ENCODE measurements at places on chromosomes 5 and 9. TPM values are rescaled to one million over a fixed set of nuclear protein-coding genes. Genes with fewer than 3 reads are reported as not detected.
A peak's percentile ranks its signal among the peaks of the same experiment; 100 is the strongest.

COL27A1 gene
- 37.6 TPM for total RNA-seq

PRSS3 gene
- not detected for total RNA-seq

GRCh38 chr5:146889169-146889568 lies 10.6 kb upstream of the PPP2R2B start:
- no peak for DNase-seq

- DNase-seq, result peak; percentile 72
Observed at GRCh38 chr5:38922199-38922598, 76.4 kb downstream of the OSMR start.

DNA sequence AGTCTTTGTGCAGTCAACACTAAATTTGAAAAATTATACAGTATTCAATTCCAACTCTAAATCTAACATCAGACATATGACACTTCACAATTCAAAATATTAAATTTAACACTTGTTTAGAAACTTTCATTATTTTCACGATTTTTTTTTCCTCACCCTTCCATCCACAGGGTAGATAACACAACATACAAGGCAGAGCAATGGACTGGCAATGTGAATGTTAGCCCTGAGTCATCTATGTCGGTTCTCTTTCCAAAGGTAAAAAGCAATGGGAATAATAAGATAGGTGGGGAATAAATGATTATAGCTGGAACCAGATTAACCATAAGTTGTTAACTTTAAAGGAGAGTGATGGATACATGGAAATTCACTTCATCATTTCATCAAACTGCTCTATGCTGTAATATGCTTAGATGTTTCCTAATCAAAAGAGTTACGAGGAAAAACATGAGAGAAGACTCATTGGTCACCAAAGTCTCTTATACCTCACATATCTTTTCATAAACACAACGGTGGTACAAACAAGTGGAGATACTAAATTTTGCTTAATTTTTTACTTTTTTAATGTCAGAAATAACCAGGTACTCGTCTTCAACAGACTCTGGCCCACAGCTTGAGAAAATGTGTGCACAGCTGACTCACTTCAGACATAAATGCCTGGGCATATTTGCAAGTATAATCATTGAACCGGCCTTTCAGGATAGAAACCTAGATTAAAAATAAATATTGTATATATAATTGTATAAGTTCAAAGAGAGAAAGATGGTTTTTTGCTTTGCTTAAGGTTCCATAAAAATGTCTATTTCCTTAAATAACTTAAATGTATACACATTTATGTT lies 23.0 kb downstream of the RFX3 start:
- no peak for DNase-seq

GRCh38 chr9:96241391-96241809 lies 60.6 kb downstream of the HSD17B3 start:
- DNase-seq, result no peak

FSD1L gene
- 9.8 TPM for total RNA-seq

- DNase-seq, result peak; percentile 69
Observed at GRCh38 chr9:122036988-122037387, 56.1 kb downstream of the TTLL11 start.

DNA sequence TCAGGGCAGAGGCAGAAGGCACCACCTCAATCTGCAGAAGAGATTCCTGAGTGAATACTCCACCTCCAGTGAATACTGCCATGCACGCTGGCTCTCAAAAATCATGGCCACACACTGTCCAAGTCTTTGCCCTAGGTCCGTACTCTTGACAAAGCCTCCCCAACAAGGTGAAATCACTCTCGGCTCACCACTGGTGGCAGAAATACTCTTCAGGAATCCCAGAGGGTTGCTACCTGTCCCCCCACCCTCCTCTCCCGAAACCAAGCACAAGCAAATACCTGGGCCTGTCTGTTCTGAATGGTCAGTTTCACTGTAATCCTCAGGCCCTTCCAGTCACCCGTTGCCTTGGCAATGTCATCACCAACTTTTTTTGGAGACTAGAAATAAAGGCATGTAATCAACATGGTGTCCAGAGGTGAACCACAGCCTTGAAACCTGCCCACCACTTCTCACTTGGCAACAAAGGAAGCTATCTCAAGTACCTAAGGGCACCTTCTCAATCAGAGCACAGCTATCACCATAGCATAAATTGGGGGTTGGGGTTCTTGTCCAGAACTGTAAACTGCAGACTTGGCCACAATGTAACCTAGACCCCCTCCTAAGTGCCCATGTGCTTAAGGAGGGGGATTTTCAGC lies 1.8 kb downstream of the RPL12 start:
- DNase-seq, result no peak

- DNase-seq, result no peak
Observed at GRCh38 chr9:133056533-133056932, 5.2 kb upstream of the CEL start.

DNA sequence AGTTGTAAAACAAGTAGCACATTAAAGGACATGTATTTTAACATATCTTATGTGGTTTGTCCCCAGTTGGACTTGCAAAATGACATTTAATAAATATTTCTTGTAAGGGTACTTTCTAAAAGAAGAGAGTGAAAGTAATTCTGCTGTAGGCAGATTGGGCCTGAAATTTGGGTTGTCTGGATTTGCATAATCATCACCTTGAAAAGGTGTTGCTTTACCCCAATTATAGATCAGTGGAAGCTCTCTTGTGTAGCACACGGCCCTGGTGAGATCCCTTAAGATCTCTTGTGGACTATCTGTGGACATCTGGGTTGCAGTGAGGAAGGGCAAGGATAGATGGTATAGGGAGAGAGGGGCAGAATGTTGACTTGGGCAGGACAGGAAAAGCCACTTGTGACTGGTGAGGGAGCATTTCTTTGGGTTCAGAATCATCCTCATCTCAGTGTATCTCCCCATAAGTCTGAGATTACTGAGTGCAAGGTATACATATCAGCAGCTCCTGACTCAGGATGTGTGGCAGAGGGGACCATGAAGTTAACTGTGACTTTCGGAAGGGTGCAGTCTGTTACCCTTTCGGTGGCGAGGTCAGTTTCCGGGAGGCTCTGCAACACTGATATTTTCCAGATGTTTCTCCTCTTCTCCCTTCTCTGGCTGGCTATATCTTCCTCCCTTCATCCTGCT lies 2.0 kb upstream of the TNFAIP8 start:
- no peak for DNase-seq

DNA sequence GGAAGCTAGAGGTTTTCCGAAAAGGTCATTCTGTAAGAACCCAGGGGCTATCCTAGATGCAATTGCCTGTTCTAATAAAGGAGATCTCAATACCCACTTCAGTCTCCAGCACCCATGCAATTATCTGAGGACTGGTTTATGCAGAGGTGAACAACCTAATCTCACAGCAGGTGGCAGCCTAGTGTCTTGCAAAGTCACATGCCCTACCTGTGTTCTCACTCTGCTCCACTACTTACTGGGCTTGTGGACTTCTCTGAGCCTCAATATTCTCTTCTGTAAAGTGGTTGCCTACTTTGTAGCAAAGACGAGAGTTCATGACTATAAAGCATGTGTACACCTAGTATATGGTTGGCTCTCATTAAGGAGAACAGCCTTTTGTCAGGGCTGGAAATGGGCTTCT lies 21.0 kb upstream of the ALDH1B1 start:
- DNase-seq, result no peak

DNA sequence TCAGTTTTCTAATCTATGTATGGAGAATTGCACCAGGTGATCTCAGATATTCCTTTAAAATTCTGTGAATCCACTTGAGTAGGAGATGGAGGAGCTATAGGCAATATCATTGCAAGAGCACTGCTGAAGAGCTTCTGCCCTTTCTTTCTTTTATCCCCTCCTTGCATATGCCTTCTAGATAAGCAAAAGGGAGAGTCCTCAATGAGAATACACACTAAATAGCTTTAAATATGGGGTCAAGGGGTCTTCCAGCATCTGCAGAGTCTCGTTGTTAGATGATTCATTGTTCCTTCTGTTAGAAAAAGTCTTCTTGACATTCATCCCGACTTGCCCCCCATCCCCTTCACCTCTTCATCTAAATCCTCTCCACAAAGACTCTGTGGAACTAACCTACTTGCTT lies 156.1 kb downstream of the PIK3R1 start:
- DNase-seq, result no peak

DNA sequence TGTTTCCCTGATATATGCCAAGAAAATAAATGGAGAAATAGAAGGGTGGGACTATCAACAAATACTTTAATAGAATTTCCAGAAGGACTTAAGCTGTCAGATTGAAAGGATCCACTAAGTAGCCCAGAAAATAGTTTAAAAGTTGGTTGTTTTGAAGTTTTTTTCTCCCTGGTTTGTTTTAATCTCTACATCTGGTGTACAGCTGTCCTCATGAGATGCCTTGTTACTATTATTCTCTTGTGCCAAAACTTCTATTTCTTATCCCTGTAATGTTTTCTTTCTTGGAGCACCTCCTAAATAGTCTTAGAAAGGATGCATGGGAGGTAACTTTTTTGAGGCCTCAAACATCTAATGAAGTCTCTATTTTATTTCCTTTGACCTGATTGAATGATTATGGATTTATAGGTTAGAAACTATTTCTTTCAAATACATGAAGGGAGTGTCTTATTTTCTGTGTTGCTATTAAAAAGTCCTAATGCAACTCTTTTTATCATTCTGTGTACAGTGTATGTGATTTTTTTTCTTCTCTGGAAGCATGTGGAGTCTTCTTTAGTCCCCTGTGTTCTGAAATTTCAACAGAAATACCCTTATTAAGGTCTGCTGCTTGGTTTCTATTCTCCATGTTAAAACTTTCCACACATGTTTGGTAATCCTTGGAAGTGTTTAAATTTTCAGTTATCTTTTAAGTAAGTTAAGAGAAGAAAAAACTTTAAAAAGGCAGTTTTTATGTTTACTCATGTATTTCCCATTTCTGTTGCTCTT lies 140.0 kb upstream of the CDKN2B start:
- no peak for DNase-seq

DNA sequence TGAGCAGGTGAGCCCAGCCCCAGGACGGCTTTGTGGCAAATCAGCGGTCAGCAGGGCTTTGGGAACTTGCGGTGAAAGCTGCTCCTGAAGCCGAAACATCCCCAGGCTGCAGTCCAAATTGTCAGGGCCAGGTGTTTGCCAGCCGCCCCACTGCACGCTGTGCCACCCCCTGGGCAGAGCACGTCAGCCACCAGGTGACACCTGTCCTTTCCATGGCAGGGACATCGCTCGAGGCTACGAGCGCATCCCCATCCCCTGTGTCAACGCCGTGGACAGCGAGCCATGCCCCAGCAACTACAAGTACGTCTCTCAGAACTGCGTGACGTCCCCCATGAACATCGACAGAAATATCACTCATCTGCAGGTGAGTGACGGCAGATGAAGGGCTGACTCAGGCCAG lies 64.4 kb upstream of the CACNA1B start:
- DNase-seq, result no peak

DNA sequence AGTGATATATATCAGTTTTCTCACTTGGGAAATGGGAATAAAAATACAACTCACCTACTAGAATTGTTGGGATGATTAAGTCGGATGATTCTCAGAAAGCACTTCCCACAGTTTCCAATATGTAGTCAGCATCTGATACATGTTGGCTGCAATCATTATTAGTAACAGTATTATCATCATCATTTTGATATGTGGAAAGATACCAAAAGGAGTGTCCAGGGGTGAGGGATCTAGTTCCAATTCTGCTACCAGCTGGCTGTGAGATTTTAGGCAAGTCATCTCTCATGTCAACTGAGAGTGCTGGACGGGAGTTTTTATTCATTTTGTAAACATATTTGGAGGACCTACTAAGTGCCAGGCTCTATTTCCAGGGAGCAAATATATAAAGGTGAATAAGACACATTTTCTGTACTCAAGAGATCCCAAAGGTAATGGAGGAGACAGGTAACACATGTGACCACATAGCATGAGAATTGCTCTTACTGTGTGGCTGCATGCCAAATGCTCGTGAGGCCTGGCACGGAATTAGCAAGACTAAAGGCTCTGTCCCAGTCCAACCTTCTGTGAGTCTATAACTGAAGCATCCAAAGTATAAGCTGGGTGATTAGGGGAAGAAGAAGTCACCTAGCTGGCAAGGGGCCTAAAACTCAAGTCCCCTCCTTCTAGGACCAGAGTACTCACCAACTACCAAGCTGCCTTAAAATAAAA lies 83.0 kb downstream of the GRIA1 start:
- DNase-seq, result no peak

DNA sequence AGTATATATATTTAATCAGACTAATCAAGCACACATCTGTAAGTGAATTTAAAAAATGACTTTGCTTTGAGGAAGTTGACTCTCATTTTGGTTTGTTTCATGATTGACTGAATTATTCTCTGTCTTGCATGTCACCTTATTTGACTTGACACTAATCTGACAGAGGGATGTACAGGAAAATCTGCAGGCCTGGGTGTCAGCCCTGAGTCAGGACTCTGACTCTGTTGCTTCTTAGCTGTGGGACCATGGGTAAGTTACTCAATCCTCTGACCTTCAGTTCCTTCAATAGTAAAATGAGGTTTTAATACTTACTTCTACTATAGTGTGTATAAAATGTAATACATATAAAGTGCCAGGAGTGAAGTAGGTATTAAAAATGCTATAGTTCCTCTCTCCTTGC lies 415.9 kb downstream of the ARHGEF28 start:
- no peak for DNase-seq

DNA sequence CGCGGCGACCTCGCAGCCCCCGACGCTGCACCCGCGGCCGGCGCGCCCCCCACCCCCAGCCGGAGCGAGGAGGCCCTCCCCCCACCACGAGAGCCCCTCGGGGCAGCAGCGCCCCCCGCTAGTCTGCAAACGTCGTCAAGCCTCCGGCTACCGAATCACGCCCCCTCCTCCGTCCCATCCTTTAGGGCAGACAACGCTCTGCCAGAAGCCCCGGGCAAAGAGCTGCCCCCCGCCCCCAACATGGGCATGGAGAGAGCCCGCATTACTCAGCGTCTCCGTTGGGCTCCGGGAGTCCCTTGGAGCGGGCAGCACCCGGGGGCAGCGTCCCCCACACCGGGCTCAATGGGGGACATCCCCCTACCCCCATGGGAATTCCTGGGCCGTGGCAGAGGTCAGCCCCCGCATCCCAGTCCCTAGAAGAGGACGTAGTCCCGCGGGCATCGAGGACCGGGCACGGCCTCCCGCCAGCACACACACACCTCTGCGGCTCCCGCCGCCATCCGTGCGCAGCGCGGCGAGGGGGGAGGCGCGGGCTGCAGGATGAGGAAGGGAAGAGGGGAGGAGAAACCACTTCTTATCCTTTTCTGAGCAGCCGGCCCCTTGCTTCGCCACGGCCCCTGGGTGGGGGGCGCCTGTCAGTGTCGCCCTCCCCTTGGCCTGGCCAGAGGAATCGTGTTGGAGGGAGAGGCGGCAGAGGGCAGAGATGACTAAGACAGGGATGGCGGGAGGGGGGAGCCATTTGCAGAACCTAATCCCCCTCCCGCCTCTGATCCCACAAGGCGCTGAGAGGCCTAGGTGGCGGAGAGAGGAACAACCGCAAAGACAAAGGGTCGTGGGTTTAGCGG lies 750 bp downstream of the DNM1 start:
- DNase-seq, result no peak

- DNase-seq, result no peak
Observed at GRCh38 chr5:37189355-37189754, 59.8 kb downstream of the CPLANE1 start.

GRCh38 chr9:70563431-70564204 lies 149.2 kb upstream of the KLF9 start:
- DNase-seq, result no peak
